ENCODE measurements at places on chromosomes 11 and 22.

GRCh38 chr11:96014217-96014616 lies 90.3 kb upstream of the MTMR2 start:
- DNase-seq: peak; percentile 10

DNA sequence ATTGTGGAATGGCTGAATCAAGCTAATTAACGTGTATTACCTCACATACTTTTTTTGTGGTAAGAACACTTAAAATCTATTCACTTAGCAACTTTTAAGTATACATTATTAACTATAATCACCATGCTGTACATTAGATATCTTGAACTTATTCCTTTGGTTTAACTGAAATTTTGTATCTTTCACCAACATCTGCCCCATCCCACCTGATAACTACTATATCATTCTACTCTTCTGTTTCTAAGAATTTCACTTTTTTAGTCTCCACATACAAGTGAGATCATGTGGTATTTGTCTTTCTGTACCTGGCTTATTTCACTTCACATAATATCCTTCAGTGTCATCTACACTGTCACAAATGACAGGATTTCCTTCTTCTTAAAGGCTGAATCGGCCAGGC lies 17.1 kb upstream of the VWA5A start:
- DNase-seq: no peak

GRCh38 chr11:101030692-101031091 lies 98.9 kb downstream of the PGR start:
- DNase-seq: no peak

- no peak for DNase-seq
These were observed 13.3 kb downstream of the RRAS2 start for GRCh38 chr11:14345668-14346067.

DNA sequence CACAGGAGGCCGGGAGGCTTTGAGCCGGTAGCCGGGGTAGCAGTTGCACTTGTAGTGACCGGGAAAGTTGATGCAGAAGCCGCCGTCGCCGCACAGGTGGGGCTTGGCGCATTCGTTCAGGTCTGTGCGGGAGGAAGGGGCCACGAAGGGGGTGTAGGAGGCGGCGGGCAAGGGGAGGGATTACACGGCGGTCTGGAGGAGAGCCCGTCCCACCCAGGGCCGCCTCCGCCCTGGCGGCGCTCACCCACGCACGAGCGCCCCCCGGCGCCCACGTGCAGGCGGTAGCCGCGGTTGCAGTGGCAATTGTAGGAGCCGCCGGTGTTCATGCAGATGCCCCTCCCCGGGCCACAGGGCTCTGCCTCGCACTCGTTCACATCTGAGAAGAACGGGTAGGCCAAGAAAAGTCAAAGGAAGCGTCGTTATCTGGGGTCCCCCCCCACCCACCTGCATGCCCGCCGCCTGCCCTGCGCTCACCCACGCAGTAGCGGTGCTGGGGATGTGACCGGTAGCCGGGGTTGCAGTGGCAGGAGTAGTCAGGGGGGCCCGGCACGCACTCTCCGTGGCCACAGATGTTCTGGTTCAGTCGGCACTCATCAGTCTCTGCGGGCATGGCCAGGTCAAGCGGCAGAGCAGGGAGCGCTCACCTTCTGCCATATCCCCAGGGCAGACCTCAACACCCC lies 10.6 kb downstream of the LTBP3 start:
- no peak for DNase-seq

- no peak for DNase-seq
These were observed 14.2 kb downstream of the SHANK3 start for GRCh38 chr22:50686794-50687193.

DNA sequence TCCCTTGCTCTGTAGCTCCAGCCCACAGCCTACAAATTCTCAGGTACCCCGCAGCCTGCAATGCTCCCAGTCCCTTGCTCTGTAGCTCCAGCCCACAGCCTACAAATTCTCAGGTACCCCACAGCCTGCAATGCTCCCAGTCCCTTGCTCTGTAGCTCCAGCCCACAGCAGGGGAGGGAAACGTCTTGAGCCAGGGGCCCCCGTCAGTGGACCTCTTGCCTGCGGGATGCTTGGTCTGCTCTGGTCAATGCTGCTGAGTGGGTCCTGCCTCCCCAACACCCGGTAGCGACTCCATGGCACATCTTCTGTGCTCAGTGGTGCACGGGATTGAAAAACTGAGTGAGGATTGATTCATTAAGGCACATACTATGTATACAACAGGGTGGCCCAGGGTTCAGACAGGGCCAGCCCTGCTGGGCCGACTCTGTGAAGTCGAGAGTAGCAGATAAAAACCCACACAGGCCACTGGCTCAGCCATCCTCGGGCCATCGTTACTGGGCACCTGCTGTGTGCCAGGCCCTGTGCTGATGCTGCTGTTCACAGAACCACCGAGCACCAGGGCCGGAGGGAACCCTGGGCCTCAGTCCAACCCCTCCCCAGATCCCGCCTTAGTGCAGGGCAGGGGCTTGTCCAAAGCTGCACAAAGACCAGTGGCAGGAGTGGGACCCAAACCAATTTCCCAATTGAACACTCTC lies 69.7 kb downstream of the MYO7A start:
- no peak for DNase-seq

- no peak for DNase-seq
These were observed 9.5 kb upstream of the PKNOX2 start for GRCh38 chr11:125155100-125155444.

DNA sequence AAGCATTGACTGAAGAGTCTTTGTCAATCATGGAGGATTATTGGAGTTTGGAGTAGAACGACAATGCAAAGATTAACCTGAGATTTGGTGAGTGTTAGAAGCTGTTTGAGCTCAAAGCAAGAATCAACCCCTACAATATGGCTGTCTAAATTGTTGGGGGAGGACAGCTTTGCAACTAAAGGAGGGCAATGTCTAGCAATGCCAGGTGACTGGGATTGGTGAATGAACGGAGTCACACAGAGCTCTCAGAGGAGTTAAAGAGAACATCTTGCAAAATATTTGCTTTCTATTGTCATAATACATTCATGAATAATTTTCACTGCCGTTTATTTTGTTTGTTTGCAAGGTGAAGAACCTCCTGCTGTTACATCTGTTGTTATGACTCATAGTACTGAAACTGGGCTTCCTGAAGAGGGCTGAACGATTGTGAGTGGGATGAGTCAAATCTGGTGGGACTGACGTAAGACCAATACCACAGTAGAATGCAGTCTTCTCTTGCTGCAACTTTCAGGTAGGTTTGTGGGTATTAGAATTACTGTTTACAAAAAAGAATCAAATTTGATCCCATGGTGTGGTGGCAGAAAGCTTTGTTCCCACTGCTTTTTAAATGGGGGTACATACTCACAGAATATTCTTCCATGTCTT lies 281.9 kb downstream of the CADM1 start:
- DNase-seq: peak; percentile 12
